ENCODE measurements at places on chromosomes 1 and 21.

GRCh38 chr21:33205476-33205875, 24.3 kb upstream of the IFNAR2 start:
- DNase-seq, result no peak

GRCh38 chr1:232487236-232487635, 142.7 kb downstream of the SIPA1L2 start:
- DNase-seq, result no peak

- no peak for DNase-seq
These were observed 8.1 kb upstream of the PSRC1 start for GRCh38 chr1:109290998-109291397.

GRCh38 chr21:14454016-14455009, 71.4 kb upstream of the HSPA13 start:
- no peak for DNase-seq

DNA sequence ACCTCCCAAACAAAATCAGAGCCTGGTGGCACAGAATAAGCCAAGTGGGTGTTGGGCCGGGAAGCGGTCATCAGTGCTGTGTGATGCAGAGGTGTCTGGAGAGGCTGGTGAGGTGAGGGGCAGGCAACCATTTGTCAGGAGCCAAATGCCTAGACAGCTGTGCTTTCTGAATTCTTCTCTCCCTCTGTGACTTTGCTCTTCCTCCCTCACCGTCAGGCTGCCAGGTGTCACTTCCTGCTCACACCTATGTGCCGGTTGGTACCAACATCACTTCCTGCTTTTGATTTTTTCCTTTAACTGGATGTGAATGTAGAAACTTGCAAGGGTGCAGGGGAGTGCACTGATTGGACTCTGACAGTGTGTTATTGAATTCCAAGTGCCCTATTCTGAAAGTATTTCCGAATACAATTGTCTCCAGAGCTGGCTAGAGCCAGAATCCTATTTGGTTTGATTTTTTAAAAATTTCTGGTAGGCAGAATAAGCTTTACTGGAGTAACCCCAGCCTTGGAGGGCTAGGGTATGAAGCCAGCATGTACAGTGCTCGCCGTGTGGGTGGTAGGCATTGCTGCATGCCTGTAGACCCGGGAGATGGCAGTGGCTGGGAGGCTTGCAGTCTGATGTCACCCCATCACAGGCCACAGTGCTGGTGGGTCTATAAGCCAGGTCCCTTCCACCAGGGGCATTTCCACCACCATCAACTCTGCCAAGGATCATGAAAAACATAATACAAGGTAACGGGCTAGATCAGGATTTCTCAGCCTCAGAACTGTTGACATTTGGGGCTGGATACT, 210.9 kb downstream of the KAZN start:
- DNase-seq, result no peak

DNA sequence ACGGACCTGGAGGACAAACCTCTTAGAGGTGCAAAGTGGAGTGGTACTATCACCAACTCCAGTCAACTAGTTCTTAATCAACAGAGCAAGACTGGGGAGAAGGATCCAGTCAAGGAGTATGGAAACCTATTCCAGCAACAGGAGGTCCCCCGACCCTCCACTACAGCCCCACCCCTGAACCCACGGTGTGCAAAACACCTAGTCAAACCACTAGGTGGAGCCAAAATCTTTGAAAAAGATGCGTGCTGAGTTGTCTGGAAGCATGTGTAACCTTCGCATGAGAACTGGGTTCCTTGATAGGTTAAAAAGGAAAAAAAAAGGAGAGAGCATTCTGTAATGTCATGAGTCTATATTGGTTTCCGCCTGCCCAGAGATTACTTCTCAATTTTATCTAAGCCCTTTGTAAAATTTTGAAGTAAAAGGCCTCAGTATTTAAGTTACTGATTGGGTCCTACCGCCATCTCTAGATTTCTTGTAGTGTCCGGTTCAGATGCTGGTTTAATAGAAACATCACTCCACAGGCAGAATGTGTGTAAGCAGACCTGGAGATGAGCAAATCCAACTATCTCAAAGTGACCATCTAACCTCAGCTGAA, 81.9 kb upstream of the HAO2 start:
- no peak for DNase-seq

DNA sequence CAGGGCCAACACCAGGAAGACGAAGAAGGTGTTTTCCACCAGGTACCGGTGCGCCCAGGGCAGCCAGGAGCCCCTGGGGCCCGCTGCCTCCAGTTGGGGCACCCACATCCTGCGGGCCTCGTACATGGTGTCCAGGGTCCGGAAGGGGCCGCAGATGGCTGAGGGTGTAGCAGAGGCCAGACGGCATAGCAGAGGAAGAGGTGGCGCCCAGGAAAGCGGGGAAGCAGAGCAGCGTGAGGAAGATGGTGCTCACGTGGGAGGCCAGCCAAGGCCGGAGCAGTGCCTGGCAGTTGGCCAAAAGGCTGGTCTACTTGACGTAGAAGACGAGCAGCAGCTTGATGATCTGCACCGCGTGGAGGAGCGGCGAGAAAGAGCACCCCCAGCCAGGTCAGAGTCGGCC, 40.4 kb downstream of the ZNF691 start:
- no peak for DNase-seq

GRCh38 chr1:208374391-208374941, 130.3 kb upstream of the PLXNA2 start:
- DNase-seq, result no peak

GRCh38 chr1:35577071-35577998, 4.2 kb downstream of the TFAP2E start:
- DNase-seq, result no peak

Measured in hypothalamus (tissue), 51 donors.